ENCODE measurements at places on chromosomes 7 and 10.

- DNase-seq: no peak
Observed at GRCh38 chr10:77638321-77639101, 903 bp upstream of the KCNMA1 start.

DNA sequence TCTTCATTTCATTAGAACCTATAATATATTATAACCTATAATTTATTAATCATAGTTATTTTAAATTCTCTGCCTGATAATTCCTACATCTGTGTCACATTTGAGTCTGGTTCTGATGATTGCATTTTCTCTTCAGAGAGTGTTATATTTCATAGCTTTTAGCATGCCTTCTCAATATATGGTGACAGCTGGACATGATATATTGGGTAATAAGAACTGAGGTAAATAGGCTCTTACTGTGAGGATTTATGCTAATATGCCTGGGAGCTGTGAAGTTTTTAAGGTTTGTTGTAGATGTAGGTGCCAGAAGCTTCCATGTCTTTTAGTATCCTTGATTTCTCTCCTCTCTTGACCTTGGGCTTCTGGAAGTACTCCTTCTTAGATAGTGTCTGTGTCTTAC lies 325.9 kb upstream of the SEMA3D start:
- no peak for DNase-seq

- DNase-seq: no peak
Observed at GRCh38 chr7:30612658-30613265, 18.1 kb downstream of the GARS1 start.

DNA sequence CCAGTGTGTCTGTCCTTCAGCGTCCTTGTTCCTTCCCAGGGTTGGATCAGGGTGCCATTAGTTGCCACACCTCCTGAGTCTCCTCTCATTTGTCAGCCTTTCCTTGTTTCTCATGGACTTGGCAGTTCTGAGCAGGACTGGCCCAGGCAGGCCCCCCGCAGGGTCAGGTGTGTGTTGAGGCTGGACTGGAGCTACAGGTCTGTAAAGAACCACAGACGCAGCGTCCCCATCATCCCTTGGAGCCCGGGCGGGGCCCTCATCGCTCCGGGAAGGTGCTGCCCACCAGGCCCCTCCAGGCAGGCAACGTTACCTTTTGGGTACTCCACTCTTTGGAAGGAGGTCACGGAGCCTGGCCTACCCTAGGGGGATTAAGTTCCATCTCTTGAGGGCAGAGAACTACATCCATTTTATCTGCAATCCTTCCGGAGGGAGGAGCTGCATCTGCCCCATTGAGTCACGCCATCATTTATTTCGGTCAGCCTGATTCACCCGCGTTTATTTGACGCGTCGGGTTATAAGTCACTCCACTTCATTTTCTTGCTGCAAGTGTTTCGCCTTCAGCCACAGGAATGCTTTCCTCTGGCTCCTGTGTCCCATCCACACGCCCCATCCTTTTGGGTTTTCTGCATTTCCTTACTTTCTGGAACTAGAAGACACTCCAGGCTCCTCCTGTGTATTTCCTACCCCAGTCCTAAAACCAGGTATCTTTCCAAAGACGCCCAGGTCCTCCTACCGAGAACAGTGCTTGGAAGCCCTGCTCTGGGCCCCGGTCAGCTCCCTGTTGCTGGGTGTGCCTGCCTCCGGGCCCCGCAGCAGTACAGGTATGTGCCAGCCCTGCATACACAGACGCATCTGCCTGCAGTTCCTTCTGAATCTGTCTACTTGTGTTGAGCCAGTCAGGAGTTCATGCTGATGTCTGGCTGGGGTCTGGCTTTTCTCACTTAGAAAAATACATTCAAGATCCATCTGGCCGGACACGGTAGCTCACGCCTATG lies 141.9 kb downstream of the MAD1L1 start:
- DNase-seq: no peak

GRCh38 chr7:159147687-159148086 lies 3.0 kb upstream of the VIPR2 start:
- DNase-seq: no peak

DNA sequence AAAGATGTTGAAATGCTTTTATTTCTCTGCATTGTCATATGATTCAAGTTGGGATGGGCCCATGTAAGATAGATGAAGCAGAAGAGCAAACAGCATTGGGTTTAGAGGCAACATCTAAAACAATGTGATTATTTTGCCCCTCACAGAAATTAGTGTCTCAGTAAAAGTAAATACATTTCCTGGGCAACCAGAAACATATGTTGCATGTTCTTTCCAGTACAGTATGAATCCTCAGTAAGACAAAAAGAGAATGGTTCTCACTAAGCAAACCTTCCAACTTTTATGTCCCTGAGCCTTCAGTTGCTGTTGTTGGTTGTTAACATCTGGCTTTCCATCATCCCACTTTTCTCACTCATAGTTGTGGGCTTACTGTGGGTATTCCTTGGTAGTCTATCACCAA lies 222.5 kb upstream of the PRPS1L1 start:
- DNase-seq: no peak

DNA sequence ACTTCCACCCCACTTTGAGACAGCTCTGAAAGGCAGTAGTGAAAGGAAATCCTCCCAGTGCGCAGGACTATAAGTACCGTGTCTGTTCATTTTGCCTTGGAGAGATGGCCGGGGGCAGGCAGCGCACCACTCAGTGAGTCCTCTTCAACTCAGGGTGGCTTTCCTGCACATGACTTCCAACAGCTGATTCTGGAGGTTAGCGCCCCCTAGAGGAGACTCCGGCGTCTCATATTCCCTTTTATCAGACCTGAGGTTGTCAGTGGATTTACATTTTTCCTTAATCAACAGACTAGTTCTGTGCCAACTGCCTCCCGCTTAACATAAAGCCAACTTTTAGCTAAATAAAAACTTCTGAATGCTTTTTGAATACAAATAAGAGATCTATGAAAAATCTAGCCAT lies 101.0 kb downstream of the HERPUD2 start:
- DNase-seq: no peak

DNA sequence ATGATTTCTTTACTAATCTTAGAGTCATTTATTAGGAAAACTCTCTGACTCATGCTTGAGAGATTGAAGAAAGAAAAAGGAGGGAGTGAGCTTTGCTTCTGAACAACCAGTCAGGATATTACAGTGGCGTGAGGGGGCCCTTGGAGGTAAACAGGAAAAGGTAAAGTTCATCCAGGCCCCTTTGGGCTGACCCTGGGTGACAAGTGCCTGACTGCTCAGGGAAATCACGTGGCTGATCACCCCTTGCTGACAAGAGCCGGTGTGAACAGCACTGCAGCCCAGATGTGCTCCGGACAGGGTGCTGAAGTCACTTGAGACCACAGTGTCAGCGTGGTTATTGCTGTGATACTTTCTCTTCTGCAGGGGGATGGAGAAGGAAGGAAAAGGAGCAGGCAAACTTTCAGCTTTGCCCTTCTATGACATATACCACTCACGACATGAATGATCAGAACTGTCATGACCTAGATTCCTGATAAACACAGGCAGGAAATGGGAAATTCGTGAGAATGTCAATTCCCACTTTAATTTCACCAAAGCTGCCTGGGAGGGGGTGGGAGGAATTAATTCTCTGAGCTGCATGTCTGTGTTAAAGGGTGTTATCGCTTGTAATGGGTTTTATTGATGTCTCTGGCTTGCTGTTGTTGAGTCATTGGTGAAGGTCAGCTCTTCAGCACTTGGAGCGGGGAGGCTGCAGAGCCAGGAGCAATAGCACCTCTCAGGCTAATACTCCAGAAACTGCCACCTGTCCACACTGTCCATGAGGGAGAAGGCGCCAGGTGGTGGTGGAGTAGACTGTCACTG lies 139.8 kb upstream of the AOAH start:
- no peak for DNase-seq

DNA sequence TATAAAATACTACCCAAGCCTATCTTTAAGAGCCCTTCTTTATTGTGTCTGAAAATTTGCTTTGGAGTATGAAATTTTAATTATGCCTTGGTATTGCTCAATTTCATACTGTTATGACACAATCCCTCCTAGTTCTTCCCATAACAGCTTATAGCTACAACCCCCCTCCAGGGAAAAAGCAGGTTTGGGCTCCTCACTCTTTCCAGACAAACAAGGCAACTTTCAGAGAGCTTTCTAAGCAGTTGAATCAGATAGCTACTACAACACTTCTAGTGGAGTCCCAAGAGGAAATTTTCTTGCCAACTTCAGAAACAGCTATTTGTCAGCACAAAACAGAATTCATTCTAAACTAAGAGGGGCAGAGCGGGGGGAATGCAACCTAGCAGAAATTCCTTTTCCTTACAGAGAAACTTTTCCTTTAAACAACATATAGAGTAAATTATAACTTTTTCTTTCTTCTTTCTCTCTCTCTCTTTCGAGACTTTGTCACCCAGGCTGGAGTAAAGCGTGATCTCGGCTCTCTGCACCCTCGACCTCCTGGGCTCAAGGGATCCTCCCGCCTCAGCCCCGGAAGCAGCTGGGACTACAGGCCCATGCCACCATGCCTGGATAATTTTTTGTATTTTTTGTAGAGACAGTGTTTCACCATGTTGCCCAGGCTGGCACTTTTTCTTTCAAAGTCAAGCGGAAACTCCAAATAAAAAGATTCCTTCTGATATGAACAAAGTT lies 26.0 kb upstream of the JMJD1C start:
- peak; percentile 70 for DNase-seq

DNA sequence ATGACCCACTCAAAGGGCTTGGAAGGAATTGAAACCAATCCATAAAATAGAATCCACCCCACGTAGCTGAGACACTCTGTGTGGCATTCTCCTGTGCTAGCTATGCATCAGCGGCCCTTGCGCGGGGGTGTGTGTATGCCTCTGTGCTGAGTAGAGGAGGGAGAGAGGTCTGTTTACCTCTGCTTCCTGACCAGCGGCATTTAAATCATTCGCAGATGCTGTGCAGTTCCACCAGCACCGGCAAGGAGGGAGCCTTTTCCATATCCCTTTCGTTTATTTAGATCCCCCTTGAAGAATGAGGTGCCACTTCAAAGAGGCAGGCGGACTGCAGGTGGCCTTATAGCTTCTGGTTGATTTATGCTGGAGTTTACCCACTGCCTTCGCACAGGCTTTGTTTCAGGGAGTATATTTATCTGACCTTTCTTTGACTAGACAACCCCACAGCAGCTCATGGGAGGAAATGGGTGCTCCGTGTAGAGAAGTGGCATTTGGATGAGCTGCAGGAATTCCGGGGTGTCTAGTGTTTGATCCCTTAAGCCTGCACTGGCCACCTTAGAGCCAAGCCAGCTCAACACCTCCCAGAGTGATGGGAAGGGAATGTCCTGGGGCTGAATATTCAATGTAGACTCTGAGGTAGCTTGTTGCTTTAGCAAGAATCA lies 11.4 kb downstream of the C10orf53 start:
- no peak for DNase-seq

- DNase-seq: no peak
Observed at GRCh38 chr10:108069096-108069495, 904.6 kb upstream of the SORCS1 start.

- DNase-seq: no peak
Observed at GRCh38 chr7:96088579-96088978, 233.3 kb downstream of the SLC25A13 start.

DNA sequence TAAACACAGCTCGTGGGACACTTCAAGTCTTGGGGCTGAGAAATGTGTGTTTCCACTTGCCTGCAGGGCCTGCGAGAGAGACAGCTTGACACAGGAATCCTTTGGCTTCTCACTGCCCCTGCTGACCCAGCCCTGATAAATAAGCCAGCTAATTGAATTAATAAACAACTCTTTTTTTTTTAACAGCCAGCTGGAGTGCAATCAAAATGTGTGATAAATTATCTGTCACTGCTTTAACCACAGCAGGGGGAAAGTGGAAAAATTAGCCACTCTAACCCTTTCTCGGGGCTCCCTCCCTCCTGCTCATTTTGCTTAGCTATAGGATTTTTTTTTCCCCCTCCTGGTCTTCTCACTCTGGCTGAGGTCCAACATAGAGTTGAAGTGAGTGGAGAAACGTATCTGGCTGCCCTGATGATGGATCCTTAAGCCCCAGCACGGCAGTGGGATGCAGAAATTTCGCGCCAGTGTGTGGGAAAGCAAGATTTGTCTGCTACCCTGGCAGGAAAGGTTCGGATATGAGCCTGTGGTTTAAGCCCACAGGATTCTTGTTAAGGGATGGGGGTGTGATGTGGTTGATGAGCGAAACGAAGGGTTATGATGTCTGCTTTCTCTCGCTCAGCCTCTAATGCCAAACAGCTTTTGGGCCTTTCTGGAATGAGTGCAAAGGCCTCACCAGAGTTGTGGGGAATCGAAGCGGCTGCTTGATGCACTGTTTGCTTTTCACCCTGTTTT lies 173.8 kb downstream of the TRIL start:
- DNase-seq: no peak

DNA sequence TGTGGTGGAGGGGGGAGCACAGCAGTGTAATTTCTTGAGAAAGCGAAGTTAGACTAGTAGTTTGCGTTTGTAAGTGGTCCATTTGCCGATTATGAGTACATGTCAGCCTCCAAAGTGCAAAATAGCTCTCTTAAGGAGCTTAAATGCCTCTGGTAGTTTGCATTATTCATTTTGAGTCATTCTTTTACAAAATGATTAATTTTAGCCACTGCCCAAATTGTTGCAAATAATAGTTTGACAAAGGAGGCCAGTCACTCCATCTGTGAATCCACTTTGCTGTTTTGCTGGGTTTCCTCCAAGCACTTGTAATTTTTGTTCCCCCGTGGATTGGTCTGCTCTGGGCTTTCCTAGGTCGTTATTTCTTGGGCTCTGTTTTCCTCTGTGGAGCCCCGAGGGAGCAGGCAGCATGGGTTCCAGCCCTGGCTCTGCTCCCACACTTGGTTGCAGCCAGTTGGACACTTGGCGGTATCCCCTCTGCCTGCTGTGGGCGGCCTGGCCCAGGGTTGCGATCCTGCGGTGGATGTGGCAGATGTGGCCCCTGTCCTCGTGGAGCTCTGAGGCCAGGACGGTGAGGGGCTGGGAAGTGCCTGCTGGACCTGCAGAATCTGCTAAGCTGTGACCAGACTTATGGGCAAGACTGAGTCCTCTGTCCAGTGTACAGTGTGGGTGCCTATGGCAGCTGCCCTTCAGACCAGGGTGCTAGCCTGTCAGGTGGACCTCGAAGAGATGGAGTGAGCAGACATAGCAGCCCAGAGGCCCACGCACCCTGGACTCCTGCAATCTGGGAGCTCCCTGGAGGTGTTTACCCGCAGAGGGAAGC lies 129.1 kb upstream of the BTBD16 start:
- DNase-seq: no peak
